Stimulated activated CD4-positive, alpha-beta T cell treated with anti-CD3 and anti-CD28 coated beads, Interleukin-4, amount 100 ng/mL, for 24 hours (primary cell): ENCODE measurements at places on chromosomes 6 and 20.
A peak's percentile ranks its signal among the peaks of the same experiment; 100 is the strongest.

GRCh38 chr20:24880356-24880755 lies 68.7 kb upstream of the CST7 start:
- no peak for DNase-seq

GRCh38 chr6:110529355-110529754 lies 52.9 kb upstream of the SLC22A16 start:
- no peak for DNase-seq

DNA sequence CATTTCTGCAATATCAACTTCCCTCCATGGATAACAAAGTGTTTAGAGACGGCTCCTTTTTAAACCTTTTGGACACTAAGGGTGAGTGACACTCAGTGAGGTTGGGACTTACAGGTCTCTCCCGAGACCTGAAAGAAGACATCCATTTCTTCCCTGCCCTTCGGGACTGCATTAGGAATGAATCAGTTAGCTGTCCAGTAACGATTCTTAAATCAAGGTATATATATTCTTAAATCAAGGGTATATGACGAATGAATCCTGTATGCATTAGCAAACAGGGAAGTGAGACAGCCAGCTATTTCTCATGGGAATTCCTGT lies 52.9 kb downstream of the EDN1 start:
- no peak for DNase-seq

DNA sequence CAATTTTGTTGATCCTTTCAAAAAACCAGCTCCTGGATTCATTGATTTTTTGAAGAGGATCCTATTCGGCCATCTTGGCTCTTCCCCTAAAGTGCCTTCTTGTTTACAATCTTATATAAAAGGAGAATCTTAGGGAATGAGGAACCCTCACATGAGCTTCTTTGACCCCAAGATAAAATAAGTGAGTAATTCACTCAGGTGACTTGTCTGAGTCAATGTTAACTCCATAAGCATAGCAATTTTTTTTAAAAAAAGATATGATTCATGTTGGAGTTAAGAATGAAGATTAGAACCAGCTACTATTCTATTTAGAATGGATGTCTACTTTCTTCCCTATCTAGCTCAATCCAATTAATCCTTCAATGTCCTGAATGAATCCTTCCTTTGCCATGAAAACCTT lies 21.0 kb downstream of the WASF1 start:
- no peak for DNase-seq

DNA sequence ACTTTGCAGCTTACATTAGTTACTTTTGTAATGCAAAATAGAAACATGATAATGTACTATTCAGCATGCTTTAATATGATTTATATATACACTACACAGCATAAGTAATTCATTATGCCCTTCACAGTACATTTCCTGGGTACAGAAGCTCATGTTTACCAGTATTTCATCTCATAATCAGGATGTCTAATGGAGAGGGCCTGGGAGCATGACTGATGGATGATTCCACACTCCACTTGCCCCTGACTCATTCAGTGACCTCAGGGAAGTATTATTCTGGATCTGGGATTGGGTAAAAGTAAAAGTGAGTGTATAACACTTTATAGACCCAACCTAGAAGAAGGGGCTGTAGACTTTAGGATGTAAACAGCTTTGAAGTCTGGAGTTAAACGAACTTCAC lies 31.4 kb upstream of the BACH2 start:
- no peak for DNase-seq

- no peak for DNase-seq
Observed at GRCh38 chr6:166781331-166781730, 154.3 kb upstream of the RPS6KA2 start.

GRCh38 chr6:7725412-7725811 lies 487 bp upstream of the BMP6 start:
- no peak for DNase-seq

DNA sequence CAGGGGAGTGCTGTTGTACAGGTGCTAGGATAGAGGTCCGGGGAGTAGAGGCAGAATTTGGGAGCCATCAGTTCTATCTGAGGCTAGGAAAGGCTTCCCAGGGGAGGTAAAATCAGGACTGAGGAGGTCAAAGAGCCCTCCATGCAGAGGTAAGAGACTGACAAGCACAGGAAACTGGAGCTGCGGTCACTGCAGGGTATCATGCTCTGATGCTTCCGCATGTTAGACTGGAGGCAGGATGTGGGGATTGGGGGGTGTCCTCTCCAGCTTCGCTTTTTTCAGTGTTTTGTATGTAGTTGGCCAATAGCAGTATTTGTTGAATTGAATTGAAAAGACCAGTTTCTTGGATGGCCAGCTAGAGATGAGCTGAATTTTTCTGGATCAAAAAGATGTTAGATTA lies 87.8 kb downstream of the SLC22A3 start:
- DNase-seq, result no peak

- no peak for DNase-seq
Observed at GRCh38 chr6:133408132-133408531, 167.0 kb downstream of the EYA4 start.

GRCh38 chr6:47669684-47670513 lies 28.5 kb upstream of the ADGRF4 start:
- DNase-seq, result no peak

GRCh38 chr20:32304131-32304746 lies 26.8 kb downstream of the KIF3B start:
- no peak for DNase-seq

DNA sequence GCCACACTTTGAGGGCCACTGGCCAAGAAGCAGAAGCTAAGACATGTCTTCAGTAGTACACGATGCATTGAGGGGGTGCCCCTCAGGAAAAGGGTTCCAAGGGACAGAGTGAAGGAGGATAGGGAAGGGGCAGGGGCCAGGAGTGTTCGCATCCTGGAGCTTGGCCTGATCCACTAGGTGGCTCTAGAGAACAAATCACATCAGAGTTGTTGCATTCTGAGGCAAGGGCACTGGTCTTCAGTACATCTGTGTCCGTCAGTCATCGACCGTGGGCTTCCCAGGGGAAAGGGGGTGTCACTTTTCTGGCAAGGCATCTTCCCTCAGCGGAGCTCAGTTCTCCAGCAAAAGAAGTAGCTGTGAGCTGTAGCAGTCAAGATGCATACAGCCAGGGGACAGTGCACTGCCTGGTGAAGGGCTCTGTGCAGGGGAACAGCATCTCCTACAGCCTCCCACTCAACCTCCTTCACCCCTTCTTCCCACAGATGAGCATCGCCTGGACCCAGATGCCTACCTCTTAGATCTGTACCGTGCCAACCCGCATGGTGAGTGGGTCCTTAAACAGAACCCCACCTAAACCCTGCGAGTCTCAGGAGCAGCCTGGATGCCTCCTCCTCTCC lies 47.8 kb downstream of the ARHGAP40 start:
- no peak for DNase-seq

- no peak for DNase-seq
Observed at GRCh38 chr6:35469751-35470662, 1.8 kb downstream of the RPL10A start.

DNA sequence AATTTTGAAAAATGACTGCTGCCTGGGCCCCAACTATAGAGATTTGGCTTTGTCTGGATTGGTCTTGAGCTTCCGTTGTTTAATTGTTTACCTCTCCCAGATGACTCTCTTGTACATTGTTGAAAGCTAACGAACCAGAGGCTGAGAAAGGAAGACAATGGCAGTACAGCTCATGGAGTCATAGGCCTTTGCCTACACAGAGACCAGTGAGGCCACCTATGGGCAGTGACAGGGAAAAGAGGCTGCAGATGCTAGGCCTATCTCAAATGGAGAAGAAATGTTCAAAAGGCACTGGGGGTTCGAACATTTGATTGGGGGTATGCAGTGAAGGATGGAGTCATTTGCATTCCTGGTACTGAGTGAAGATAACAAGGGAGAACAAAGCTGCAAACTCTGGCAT lies 29.1 kb downstream of the OPN5 start:
- DNase-seq, result no peak

DNA sequence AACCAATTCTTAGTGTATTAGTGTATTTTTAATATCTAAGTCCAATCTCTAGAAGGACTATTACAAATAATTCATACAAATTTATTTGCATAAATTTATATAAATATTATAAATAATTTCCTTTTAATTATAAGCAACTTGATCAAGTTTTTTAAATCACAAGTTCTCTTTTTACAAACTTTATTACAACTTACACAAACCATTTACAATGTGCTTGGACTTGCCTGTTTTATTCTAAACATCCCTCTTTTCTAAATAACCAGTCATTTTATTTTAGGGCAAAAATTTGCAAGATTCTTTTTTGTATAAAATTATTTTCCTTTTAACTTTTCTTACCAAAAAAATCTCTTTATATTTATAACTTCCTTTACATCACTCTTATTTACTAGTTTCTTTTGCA lies 83.5 kb upstream of the SYNCRIP start:
- DNase-seq, result no peak

GRCh38 chr20:50992733-50993457 lies 30.0 kb downstream of the KCNG1 start:
- peak; percentile 61 for DNase-seq

GRCh38 chr6:126199466-126199865 lies 140.4 kb upstream of the CENPW start:
- no peak for DNase-seq

GRCh38 chr20:63425846-63426485 lies 46.5 kb downstream of the KCNQ2 start:
- DNase-seq, result no peak

DNA sequence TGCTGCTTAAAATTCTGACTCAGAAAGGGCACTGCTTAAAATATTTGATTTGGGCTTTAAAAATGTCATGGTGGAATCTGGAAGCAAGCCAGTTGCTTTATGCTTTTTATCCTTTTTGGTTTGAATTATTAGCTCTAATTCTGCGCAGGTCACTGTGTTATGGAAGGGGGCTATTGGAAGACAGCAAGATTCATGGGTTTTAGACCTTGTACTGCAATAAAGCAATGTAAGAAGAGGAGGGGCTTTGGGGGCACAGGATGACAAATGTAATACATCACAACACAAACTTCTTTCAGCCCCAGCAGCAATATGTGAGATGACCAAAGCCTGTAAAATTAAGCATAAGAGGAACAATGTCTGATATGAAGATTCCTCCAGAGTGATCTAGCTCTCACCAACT lies 68.4 kb downstream of the TFAP2B start:
- DNase-seq, result no peak

DNA sequence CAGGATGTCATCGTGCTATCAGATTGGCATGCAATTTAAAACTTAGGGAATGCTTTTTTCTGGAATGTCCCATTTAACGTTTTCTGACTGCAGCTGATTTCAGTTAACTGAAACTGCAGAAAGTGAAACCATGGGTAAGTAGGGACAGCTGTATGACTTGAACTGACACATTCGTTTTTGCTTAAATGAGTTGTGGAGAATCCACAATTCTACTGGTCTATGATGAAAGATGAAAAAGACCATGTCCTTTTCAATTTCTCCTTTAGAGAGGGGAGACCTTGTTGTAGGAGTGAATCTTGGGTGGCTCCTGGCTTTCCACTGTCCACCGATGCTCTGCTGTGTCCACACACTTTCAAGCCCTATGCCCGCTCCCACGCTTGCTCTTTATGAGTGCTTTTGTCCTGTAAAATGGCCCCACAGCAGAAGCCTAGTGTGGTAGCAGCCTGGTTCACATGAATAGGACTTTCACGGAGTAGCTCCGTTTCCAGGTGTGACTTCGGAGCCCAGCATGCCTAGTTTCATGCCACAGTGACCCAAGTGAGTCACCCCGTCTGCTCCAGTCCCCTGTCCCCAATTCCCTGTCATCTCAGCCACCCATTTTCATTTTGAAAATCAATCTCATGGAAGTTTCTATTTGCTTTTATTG lies 21.9 kb downstream of the DYNLT1 start:
- no peak for DNase-seq

DNA sequence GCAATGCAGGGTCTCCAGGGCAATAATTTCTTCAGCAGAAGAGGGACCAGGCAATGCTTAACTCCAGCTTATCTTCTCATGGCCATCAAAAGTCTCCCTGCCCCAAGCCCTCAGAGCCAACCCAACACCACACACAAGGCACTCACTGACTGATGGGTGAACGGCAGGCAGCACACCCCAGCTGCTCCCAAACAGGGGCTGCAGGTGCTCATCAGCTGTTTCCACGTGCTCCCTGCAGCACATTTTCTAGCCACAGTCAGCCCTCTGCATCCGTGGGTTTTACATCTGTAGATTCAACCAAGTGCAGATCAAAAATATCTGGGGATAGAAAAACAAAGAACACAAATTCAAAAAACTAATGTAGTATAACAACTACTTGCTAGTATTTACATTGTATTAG lies 4.0 kb upstream of the GABRR1 start:
- no peak for DNase-seq

DNA sequence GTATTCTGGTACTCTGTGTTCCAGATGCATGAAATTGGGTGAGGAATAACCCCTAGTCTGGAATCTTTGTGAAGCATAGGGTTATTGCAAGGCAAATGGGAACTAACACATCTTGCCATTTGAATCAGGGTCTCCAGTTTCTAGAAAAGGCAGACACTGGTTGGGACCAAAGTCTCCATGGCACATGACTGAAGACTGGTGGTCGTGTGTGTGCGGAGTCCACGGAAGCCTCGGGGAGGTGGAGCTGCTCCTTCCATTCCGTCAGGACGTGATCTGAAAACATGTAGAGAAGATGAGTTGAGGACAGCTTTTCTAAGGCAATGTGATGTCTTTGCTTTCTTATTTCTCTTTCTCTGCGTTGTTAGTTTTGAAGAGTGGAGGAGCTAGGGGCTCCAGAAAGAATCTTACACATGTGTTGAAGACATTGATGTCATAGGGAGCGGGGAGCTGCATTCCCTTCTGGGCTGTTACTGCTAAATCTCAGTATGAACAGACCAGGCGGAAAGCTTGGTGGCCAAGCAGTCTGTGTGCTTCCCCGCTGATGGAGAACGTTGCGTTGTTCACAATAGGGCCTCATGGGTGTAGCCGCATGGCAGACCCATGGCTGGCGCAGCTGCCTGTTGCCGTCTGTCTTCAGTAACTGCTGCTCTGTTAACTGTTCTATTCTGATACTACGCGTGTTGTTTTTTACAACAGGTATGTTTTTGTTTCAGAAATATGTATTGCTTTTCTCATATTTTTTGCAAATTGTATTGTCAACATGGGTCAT lies 4.8 kb upstream of the SLC17A9 start:
- DNase-seq, result no peak

GRCh38 chr6:14601490-14601889 lies 483.9 kb downstream of the CD83 start:
- no peak for DNase-seq

DNA sequence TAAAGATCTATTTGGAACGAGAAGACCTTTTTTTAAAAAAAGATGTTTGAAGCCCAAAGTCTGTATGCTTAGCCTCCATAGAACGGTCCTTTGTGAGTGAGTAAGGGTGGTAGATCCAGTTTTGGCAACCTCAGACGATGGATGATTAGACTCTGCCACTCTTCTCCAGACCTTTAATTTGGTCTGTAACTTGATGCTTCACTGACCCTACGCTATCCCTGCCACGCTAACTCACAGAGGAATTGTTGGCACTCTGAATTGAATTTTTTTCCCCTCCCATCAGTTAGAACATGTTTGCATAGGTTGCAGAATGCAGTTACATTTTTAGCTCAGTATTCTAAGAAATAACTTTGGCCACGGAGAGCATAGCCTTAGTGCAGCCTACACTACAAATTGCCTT lies 15.8 kb upstream of the DEK start:
- DNase-seq, result no peak

- DNase-seq, result no peak
Observed at GRCh38 chr6:17984399-17984798, 3.0 kb downstream of the KIF13A start.

GRCh38 chr20:382291-383115 lies 1.9 kb downstream of the TRIB3 start:
- no peak for DNase-seq
